DMS153 (cell line): ENCODE measurements at places on chromosomes 13 and 19.

DNA sequence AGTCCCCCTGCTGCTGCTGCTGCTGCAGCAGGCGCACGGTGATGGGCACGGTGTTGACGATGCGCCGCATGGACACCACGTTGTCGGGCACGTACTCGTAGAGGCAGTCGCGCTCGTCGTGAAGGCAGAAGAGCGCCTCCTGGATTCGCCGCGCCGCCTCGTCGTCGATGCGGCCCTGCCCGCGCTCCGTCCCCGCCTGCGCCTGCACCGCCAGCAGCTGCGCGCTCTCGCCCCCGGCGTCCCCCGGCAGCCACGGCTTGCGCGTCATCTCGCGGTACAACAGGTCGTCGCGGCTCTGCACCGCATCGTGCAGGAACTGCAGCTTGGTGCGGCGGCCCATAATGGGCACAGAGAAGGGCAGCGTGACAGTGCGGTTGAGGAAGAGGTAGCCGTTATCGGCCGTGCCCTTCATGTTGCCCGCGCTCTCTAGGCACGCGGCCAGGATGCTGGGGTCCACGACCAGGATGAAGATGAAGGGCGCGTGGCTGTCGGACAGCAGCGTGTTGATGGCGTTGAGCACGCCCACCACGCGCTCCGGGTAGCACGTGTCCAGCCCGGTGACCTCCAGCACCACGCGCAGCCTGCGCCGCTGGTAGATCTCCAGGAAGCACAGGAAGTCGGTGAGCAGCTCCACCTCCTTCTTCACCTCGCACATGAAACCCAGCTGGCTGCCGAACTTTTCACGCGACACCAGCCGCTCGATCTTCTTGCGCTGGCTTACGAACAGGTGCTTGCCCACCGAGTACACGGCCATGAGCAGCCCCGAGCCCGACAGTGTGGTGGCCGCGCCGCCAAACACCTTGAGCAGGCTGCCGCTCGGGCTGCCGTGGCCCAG, 8.1 kb downstream of the NKPD1 start:
- DNase-seq: peak; percentile 23

DNA sequence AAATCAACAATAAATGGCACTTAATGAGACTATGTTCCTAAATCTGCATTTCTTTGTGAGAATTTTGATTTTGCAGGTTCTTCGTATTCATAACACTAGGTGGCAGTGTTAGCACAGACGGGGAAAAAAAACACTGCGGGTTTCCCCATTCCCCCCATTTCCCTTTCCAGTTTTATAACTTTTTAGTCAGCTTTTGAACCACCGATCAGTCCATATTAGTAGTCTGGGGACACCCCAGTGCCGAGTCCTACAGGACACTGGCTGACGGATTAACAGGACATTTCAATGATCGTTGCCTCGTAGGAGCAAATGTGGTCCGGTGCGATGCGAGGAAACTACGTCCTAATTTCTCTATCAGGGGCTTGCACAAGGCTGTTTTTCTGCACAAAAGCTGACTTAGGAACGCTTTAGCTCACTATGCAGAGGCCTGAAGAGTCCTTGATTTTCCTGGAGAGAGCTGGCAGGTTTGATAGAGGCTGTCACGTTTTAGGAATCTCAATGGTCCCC, 234.3 kb downstream of the LMO7 start:
- no peak for DNase-seq

- no peak for DNase-seq
Observed at GRCh38 chr13:99648927-99649326, 147.7 kb downstream of the TM9SF2 start.

GRCh38 chr13:84032116-84032515, 149.8 kb upstream of the SLITRK1 start:
- no peak for DNase-seq

DNA sequence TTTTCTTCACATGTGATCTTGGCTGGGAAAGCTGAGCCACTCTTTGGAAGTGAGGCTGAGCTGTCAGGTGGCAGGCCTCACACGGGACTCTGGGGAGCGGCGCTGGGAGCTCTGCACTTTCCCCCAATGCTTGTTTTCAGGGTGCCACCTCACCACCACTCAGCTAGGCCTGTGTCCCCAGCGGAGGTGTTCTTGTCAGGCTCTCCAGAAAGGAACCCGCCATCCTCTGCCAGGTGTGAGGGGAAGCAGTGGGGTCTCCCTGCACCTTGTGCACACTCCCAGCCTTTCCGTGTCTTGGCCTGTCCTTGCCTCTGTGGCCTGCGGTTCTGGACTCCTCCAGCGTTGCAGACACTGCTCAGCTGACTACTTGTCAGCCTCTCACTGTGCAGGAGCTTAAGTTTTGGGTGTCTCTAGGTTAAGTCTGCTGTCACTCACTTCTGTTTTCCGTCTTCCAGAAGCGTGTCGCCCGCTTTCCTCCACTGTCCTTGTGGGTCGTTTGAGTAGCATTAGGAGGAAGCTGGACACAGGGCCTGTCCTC, 51.9 kb downstream of the GGACT start:
- no peak for DNase-seq

- no peak for DNase-seq
Observed at GRCh38 chr13:24540236-24541126, 27.9 kb upstream of the PARP4 start.

DNA sequence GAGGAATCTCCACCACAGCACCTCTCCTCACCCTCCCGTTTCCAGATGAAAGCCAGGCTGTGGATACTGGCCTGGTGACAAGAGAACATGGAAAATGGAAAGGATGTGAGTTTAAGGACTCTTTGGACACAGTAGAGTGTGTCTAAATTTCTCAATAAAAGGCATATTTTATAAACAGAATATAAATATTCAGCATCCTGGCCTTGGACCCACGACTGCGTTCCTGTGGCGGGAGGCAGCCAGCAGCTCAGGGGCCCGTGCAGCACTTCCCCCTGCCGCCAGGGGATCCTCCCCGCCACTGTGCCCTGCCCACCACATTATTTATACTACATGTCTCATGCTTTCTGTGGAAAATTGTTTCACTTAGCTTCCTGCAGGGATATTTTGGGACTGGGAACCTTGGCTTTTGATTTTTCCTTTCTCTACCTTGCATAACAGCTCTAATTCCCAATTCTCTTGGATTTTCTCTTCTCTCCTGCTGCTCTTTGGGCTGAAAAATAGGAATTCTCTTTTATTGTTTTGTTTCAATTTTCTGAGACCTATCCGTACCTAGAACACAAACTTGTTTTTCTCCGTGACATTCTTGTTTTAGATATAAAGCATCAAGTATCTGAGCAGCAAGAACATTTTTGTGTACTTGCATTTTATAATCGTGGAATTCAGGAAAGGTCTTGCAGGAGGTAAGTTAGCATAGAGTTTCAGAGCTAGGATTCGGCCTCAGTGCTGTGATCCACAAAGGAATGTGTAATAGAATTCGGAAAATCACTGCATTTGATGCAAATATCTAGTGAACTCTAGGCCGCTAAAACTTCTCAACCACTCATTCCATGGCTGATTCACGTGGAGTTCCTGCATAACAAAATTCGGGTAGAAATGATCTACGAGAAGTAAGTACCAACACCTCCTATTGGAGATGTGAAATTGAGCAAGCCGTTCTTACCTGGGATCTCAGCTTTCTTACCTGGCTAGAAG, 107.7 kb upstream of the SPATA13 start:
- no peak for DNase-seq

GRCh38 chr19:5103812-5104410, 135.0 kb downstream of the KDM4B start:
- DNase-seq: no peak

- no peak for DNase-seq
Observed at GRCh38 chr19:13094106-13094504, 8.6 kb downstream of the LYL1 start.

DNA sequence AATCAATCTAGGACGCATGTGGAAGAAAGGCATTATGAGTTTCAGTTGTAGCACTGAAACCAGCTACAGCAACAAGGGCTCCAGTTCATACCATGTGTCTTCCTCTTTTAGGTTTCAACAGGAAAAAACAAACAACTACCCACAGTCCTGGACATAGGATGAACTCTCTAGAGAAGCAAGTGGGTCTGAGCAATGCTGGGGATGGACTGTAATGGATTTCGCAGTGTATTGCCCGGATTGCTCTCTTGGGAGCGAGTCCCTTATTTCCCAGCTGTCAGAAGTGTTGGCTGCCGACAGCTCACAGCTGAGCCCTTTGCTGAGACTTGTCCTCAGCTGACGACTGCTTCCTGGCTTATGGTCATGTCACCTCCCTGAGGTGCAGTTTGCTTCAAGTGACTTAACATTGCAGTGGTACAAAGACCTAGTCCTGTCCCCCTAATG, 12.1 kb upstream of the MYCBP2 start:
- DNase-seq: no peak

- DNase-seq: no peak
Observed at GRCh38 chr13:50932091-50932490, 22.5 kb downstream of the RNASEH2B start.

DNA sequence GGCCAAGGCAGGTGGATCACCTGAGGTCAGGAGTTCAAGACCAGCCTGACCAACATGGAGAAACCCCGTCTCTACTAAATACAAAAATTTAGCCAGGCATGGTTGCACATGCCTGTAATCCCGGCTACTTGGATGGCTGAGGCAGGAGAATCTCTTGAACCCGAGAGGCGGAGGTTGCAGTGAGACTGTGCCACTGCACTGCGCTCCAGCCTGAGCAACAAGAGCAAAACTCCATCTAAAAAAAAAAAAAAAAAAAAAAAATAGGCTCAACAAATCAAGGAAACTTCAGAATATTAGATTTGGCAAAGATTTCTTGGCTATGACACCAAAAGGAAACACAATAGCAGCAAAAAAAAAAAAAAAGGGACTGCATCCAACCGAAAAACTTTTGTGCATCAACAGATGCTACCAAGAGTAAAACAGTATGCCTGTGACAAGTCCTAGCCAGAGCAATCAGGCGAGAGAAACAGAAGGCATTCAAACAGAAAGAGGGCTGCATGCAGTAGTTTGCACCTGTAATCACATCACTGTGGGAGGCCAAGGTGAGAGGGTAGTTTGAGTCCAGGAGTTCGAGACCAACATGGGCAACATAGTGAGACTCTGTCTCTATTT, 23.8 kb downstream of the ZNF160 start:
- DNase-seq: no peak

GRCh38 chr13:111252446-111253364, 67.7 kb upstream of the TEX29 start:
- DNase-seq: no peak

GRCh38 chr19:16601378-16602052, 26.5 kb downstream of the MED26 start:
- no peak for DNase-seq

- DNase-seq: peak; percentile 96
Observed at GRCh38 chr19:49339301-49340068, 4.3 kb downstream of the CD37 start.

DNA sequence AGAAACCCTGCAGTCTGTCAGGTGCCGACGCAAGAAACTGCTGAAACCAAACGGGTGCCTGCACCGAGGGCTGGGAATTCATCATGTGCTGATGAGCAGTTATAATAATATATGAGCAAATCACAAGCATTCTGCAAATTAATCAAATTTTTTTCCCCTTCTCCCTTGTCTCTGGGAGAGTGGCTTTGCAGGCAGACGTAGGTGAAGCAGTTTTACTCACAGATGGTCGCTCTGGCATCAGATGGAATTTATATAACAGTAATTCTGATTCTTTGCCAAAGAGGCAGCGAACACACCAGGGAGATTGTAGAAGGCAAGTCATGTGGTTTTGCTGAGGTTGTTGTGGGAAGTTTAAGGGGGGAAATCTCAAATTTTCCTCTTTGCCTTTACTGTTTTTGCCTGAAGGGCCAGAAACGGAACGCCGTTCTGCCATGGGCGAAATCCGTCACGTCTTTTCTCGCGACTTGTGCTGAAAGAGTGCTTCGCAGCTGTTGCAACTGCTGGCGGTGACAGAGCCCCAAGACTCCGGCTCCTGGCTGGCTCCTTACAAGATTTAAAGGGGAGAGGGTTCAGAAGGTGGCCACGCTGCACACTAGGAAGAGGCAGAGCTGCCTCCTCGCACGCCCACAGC, 320.1 kb downstream of the ZNF536 start:
- no peak for DNase-seq

GRCh38 chr19:15072930-15073647, 8.9 kb upstream of the OR1I1 start:
- DNase-seq: no peak

DNA sequence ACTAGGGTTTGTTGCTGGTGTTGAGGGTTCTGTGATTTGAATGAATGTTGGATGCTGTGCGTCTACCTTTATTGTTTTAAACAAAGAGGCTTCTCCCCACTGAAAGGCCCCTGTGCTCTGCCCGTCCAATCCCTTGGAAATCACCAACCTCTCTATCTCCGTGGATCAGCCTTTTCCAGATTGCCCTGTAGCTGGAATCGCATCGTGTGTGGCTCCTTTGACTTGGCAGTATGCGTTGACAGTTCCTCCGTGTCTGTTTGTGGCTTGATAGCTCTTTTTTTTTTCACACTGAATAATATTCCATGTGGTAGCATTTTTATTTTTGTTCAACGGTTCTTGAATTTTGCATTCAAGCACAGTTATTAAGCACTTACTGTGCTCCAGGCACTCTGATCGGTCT, 23.2 kb downstream of the UBXN6 start:
- no peak for DNase-seq

- no peak for DNase-seq
Observed at GRCh38 chr13:29547153-29547552, 48.3 kb downstream of the SLC7A1 start.
